AG04450 (cell line): ENCODE measurements at places on chromosomes 5 and 9.

DNA sequence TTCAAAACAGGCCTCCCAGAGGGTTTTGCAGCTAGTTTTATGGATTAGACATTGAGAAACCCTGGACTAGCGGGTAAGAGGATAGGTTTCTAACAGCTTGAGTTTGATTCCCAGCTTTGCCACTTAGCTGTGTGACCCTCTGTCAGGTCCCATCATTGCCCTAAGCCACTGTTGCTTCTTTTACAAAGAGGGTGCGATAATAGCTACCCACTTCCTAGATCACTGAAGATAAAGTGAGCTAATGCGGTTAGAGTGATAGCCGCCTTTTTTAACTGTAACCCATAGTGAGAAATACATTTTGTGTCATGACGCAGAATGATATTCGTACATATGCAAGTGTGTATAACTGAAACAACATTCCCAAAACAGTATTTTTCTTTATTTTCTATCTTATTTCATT is 40.3 kb downstream of the CSF1R start:
- DNase-seq = no peak

DNA sequence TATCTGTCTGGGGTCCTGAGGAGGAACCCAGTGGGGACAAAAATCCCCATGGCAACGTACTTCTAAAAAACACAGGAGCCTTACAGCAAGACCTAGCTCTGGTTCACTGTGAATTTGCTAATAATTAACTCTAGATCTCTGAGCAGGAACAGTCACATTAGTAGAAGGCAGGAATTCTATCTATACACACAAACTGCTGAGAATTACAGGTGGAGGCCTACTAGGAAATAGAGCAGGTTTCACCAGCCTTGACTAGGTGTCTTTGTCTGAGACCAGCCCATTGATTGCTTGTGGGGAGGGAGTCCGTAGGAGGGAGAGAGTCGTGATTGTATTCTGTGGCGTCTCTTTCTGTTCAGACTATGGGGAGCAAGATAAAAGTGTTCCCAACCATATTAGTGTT is 44.8 kb downstream of the PRLR start:
- no peak for DNase-seq

GRCh38 chr9:120924698-120925534 is 1.7 kb downstream of the TRAF1 start:
- no peak for DNase-seq

GRCh38 chr5:153342487-153342886 is 148.0 kb upstream of the GRIA1 start:
- DNase-seq = no peak

DNA sequence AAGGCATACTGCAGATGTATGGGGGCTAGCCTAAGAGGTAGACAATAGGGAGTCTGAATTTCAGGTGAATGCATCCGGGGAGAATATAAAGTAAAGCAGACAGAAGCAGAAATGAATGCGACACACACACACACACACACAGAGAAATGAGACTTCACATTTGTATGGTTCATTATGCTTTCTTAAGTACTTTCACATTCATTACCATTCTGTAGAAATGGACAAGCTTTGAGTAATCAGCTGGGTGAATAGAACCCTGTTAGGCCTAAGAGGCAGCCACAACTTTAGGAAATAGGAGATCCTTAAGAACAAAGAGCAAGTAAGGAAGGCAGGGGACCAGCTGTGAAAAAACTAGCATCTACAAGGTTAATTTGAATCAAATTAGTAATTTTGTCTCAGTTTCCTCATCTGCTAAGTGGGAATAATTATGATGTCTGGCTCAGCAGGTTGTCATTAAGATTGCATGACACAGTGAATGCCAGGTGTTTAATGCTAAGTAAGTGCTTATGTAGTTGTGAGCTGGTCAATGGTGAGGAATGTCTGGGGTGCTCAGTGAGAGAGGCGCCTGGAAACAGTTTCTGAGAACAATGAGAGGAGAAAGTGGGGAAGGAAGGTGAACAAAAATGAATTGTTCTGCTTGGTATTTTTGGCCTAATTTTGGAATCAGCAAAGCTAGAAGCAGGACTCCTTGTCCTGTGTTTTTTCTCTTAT is 265.8 kb upstream of the CLINT1 start:
- DNase-seq = no peak

GRCh38 chr5:172802567-172803176 is 31.4 kb upstream of the ERGIC1 start:
- DNase-seq = no peak

GRCh38 chr9:32603914-32604852 is 31.2 kb upstream of the NDUFB6 start:
- DNase-seq = no peak

- DNase-seq = no peak
Observed at GRCh38 chr5:2888520-2889060, 137.1 kb upstream of the IRX2 start.

GRCh38 chr5:180652346-180652745 is 2.9 kb upstream of the FLT4 start:
- no peak for DNase-seq

GRCh38 chr9:18666348-18666747 is 192.4 kb downstream of the ADAMTSL1 start:
- DNase-seq = no peak

- DNase-seq = no peak
Observed at GRCh38 chr5:96075579-96076289, 114.1 kb upstream of the ELL2 start.

GRCh38 chr5:138725153-138725817 is 27.9 kb upstream of the CTNNA1 start:
- peak; percentile 4 for DNase-seq

DNA sequence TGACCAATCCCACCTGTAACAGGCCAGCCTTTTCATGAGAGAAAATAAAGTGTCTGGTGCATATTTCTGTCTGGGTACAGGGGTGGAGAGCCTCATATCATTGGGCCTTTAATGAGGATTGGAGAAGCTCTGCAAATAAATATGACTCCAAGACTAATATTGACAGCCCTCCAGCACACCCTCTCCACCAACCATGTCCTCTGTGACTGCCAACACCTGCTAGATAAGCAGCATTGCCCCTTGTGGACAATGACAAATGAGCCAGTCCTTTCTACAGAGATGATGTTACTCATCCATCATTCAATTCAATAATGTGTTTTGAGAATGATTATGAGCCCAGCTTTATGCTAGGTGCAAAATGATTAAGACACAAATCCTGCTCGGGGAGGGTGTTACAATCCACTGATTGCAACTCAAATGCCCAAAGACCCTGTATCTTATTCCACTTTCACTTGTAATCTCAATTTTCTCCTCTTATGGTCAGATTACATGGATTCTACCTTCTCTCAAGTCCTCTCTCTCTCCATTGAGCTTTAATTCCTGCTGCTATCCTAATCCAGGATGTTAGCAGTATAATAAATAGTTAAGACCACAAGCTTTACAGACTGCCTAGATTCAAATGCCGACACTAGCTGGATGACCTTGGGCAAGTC is 2.1 kb upstream of the GFRA3 start:
- DNase-seq = no peak

- DNase-seq = no peak
Observed at GRCh38 chr5:56545016-56545415, 270.3 kb upstream of the MAP3K1 start.

DNA sequence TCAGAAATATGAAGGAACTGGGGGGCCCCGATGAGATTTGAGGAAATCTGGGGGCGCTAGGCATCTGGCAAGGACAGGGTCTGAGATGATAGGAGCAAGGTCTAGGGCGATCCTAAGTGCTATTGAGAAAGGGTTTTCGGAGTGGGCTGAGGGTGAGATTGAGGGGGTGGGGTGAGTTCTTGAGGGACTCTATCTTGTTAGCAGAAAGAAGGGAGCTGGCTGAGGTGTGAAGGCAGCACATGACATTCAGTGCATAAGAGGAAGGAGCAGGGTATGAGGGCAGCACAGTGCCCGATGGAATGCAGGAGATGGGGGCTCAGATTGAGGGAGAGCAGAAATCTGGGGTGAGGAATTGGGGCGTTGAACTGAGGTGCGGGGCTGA is 640 bp downstream of the TRIM32 start:
- DNase-seq = no peak

DNA sequence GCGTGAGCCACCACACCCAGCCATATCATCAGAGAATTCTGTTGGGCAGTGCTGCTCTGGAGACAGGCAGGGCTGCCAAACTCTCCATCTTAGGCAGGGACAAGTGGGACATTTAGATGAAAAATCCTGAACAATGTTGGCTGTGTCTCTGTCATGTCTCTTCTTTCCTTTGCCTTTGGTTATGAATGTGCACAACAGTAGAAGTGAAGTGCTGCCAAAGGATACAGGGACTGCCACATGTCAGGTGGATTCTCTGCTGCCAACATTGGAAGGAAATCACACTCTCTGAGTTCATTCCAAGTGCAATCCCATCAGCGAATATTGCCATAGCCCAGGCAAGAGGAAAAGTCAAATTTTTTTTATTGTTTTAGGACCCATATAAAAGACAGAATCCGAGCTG is 348.8 kb downstream of the TRPM3 start:
- no peak for DNase-seq

DNA sequence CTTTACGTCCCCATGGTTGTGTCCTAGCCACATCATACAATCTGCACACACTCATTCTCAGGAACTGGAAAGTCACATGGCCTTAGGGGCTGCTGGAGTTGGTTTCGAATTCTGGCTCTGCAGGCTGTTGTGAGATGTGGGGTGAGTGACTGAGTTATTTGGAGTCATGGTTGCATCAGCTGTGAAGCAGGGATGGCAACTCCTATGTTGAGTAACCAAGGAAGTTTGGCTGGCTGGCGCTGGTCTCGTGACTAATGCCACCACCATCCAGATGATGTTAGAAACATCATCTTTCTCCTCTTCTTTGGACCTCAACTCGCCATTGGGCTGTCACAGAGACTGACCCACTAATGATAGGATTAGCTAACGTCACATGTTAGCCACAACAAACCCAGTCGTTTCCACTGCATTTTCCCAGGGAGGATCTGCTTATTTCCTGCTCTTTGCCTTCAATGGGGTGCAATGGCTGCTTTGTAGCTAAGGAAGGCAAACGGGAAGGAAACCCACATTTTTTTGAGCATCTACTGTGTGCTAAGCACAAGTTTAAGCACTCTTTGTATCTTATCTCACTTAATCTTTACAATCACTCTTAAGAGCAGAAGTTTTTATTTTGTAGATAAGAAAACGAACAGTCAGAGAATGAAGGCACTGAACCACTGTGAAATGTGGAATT is 78.1 kb upstream of the UBTD2 start:
- DNase-seq = peak; percentile 97

DNA sequence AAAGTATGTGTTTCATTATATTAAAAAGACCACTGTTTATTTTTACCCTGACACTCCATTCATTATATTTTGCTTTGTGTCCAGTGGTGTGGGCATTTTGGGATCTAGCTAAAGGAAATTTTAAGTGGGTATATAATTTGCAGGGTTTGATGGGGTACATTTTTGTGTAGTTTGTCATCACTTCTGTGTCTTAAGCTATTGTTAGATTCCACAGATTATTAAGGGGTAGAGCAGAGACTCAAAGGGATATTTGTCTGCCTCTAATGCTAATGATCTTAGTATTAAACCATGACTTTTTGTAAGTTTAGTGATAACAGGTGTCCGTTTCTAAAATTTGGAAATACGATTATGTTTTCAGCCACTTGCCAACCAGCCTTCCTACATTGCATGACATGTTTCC is 731.6 kb downstream of the BRINP1 start:
- DNase-seq = no peak

DNA sequence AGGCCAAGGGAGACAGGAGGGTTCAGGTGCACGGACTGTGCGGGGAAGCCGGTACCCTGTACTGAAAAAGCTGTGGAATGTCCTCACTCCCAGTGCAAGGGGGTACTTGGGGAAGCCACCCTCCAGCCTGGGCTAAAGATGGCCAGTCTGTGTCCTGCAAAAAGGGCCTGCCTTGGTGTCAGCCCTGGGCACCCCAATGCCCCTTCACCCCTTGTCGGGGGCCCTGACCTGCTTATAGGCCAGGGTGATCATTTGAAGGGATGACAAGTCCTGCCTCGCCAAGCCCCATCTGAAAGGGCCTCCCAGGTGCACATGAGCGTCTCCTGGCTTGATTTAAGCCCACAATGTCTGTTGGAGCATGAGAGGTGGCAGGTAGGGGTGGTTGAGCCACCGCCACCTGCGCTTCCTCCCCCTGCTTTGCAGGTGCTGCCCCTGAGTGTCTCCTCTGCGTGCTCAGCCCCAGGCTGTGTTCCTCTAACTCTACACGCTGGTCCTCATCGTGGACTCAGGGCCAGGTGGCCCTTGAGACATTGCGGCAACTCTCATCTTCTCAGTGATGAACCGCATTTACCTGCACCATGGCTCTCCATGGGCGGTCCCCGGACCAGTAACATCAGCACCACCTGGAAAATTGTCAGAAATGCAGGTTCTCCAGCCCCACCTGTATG is 97.0 kb downstream of the ANKRD33B start:
- DNase-seq = no peak

GRCh38 chr9:16000811-16001210 is 448.0 kb downstream of the CCDC171 start:
- no peak for DNase-seq

- DNase-seq = no peak
Observed at GRCh38 chr5:125381290-125381689, 634.9 kb upstream of the ZNF608 start.

DNA sequence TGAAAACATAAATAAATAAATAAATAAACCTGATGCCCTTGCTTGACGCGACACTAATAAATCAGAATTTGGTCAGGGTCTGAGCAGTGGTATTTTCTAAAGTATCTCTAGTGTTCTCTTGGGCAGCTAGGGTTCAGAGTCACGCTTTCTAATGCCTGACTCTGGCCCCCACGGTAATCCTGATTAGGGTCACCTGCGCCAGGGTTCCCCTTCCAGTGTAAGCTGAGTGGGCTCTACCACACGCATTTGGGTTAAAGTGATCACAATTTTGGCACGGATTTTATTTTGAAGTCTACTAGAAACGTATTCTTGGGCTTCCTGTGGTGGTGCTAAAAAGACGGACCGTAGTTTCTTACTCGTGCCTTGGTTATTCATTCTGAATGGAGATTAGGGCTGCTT is 651 bp downstream of the TTC1 start:
- no peak for DNase-seq

DNA sequence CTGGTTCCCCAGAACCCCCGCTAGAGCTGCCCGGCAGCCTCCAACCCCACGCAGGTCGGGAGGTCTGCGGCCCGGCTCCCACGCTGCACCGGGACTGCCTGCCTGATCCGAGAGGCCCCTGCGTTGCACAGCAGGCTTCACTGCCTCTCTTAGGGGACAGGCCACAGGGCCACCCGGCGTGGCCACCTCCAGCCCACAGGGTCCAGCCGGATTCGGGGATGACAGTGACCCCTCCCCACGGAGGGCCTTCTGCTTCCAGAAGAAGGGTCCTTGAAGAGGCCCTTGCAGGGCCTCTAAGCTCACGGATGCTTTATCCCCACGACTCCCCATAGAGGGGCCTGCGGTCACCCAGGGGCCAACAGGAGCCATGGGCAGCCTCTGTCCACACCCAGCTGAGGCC is 66.1 kb upstream of the PPP1R26 start:
- DNase-seq = no peak

DNA sequence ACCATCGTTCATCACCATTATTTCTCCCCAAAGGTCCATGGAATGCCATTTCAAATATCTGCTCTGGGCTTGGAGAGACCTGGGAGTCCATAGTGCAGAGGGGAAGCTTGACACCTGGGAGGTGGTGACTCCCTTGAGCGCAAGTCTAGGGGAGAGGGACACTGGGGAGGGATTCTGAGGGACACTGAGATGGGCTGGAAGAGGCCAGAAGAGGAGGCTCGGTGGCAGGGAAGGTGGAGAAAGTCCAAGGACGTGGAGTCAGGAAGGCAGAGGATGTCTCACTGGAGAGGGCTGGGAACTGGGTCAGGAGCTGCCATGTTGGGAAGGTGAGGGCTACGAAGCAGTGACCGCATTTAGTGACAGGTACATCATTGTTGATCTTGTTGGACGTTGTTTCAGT is 160.3 kb upstream of the MVB12B start:
- DNase-seq = no peak
